NCI-H524 treated with DMSO at 0.1 percent for 48 hours (cell line): ENCODE measurements at places on chromosomes 5 and 9.

- DNase-seq: peak; percentile 45
Measured at GRCh38 chr5:10594591-10595210, 30.8 kb downstream of the ANKRD33B start.

- no peak for DNase-seq
Measured at GRCh38 chr9:132534832-132535231, 47.6 kb upstream of the BARHL1 start.

- DNase-seq: no peak
Measured at GRCh38 chr5:109469896-109470662, 60.3 kb upstream of the PJA2 start.

GRCh38 chr5:139472386-139473030, 1.7 kb downstream of the SMIM33 start:
- no peak for DNase-seq

DNA sequence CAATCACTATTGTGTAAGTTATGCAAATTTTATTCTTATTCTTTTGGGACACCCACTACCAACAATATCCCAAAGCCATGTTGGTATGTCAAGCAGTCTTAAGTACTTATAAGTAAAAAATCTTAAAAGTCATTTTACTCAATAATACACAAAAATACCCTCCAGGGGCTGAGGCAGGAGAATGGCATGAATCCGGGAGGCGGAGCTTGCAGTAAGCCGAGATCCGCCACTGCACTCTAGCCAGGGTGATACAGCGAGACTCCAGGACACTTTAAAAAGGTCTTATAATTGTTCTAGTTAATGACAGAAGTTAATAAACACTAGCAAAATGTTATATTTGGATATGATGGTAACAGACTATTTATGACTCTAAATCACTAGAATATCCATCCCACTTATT, 16.8 kb downstream of the CLINT1 start:
- no peak for DNase-seq

DNA sequence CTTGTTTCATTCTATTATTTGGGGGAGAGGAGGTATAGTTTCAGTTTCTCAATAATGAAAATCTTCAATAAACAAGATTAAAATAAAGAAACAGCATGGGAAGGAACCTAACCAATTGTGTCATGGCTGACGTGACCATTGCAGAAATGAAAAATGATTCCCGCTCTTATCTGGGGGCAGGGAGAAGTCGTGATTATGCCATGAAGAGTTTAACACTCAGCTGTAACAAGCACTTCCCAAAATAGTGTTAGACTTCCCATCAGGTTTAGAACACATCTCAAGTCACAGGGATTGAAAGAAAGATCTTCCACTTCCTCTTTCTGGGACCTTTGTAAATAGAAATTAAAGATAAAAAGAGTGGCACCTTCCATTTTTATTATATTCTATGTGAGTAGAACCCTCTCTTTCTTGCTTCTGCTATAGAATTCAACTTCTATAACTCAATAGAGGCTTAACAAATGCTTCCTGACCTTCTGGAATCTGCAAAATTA, 122.2 kb downstream of the TRPM6 start:
- no peak for DNase-seq

DNA sequence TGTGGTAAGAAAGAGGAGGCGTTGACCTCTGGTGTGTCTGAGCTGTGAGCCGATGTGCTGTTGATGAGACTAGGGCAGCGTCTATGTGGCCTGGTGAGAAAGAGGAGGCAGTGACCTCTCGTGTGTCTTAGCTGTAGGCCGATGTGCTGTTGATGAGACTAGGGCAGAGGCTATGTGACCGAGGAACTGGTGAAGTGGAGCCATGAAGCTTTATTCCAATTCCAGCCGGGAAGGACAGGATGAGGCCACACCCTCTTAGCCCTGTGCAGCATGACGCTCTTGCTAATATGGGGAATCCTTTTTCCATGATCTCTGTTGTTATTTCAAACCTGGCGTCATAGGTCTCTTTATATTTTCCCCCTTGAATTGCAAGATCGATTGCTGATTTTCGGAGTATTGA, 172.4 kb downstream of the GOLPH3 start:
- DNase-seq: no peak

DNA sequence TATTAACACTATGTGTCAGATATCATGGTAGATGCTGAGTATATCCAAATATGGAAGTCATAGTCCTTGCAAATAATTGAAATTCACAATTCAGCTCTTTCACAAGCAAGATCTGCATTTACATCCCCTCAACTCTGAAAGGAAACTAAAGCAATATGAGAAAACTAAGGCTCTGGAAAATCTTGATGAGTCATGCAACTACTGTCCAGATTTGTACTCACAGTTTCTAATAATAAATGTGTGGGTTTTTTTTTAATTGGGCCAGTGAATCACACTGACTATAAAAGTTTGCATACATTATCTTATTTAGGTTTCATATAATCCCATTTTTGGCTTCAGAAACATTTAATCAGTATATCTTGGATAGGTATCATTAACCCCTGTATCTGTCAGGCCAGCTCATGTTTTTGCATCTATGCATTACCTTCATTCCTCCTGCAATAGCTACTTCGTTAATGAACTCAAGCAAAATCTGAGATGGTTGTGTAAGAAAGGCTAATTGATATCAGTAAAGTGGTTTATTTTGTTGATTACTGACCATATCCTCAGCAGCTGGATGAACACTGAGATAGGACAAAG, 58.7 kb upstream of the PRR16 start:
- DNase-seq: no peak

GRCh38 chr9:127898433-127899127, 823 bp downstream of the ST6GALNAC6 start:
- no peak for DNase-seq

- no peak for DNase-seq
Measured at GRCh38 chr5:132492386-132493125, 2.0 kb upstream of the IRF1 start.
